ENCODE measurements at places on chromosomes 2 and 18. TPM values are rescaled to one million over a fixed set of nuclear protein-coding genes. Genes with fewer than 3 reads are reported as not detected.

- no peak for DNase-seq
- no peaks in the 10 kb centered on the region for H3K4me1 ChIP-seq
- H3K27me3 ChIP-seq = no peaks in the 10 kb centered on the region
- no peaks in the 10 kb centered on the region for H3K36me3 ChIP-seq
Observed at GRCh38 chr2:224145751-224146355, 106.8 kb upstream of the SERPINE2 start.

- H3K4me1 ChIP-seq = no peaks in the 10 kb centered on the region
- H3K36me3 ChIP-seq = no peaks in the 10 kb centered on the region
- peaks cover 5% of the 10 kb centered on the region for H3K27me3 ChIP-seq
Observed at GRCh38 chr2:239684996-239685395, 284.2 kb upstream of the HDAC4 start.

The PLCL1 gene
- 6.6 TPM for total RNA-seq

DNA sequence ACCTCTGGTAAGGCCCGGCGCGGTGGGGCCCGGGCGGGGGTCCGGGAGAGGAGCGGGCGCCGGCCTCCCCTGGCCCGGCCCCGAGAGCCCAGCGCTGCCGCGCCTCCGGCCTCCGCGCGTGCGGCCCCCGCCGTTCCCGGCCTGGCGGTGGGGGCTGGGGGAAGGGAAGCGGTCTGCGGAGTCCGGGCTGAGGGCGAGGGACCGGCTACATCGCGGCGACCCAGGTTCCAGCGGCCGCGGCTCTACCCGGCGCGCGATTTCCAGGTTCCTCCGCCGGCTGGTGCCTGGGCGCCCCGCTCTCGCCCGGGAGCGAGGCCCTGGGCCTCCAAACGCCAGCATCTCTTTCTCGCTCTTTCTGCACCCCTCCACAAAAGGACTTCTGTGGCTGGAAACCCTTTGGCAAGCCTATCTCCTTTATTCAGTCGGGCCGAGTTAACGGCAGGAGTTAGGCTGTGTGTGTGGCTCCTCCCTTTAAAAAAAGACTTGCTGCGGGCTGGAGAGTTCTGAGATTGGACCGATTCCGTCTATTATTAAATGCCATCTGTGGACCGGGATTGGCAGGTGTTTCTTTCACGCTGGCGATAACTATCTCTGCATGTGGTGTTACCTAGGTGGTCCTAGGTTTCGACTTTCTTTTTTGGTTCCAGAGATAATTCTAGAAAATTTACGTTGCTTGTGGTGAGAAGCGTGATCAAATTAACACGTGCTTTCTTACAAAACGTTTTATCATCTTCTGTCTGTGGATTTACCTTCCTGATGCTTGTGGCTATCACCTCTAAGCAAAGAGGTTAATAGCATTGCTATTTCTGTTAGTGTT is 592 bp downstream of the ME2 start:
- peak overlapping the region; percentile 84 for H3K4me3 ChIP-seq
- H3K36me3 ChIP-seq = no peaks in the 10 kb centered on the region
- H3K27ac ChIP-seq = peak overlapping the region; percentile 96
- no peaks in the 10 kb centered on the region for H3K4me1 ChIP-seq
- no peak for DNase-seq

- H3K27me3 ChIP-seq = no peaks in the 10 kb centered on the region
- H3K4me1 ChIP-seq = no peaks in the 10 kb centered on the region
- no peak for DNase-seq
- H3K4me3 ChIP-seq = no peak overlapping the region
- H3K36me3 ChIP-seq = no peaks in the 10 kb centered on the region
Observed at GRCh38 chr2:103873716-103874351, 980.1 kb upstream of the POU3F3 start.

The ASB18 gene
- not detected for total RNA-seq

GRCh38 chr2:70070542-70071268 is 16.6 kb upstream of the PCBP1 start:
- no peaks in the 10 kb centered on the region for H3K36me3 ChIP-seq
- DNase-seq = peak; percentile 64
- peak overlapping the region; percentile 80 for H3K27ac ChIP-seq
- H3K4me1 ChIP-seq = no peaks in the 10 kb centered on the region
- H3K27me3 ChIP-seq = no peaks in the 10 kb centered on the region

The KIAA2012 gene
- not detected for total RNA-seq

The PDIA6 gene
- total RNA-seq = 84.7 TPM

DNA sequence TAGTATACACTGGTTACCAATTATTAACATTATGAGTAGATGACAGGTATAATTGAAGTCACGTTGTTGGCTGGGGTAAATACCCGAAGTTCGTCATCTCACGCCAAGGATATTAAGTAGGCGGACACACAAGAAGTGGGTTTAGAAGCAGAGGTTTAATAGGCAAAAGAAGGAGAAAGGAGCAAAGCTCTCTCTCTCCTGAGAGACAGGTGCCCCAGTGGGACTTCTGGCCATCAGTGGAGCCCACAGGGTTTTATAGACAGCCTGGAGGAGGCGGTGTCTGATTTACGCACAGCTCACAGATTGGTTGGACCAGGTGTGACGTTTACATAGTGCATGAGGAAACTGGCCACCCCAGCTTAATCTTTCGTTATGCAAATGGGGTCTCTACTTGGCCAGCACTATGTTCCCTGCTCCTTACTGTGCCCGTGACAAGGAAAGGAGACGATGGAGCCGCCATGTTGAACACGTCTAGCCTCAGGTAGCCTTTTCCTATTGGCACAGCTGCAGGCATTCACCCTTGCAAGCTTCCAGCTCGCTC is 128.8 kb upstream of the KYNU start:
- H3K4me3 ChIP-seq = no peak overlapping the region
- no peak overlapping the region for H3K27ac ChIP-seq
- DNase-seq = no peak
- H3K36me3 ChIP-seq = no peaks in the 10 kb centered on the region

- no peak for DNase-seq
- no peaks in the 10 kb centered on the region for H3K27me3 ChIP-seq
- no peaks in the 10 kb centered on the region for H3K36me3 ChIP-seq
- H3K4me1 ChIP-seq = no peaks in the 10 kb centered on the region
- no peak overlapping the region for H3K4me3 ChIP-seq
Observed at GRCh38 chr2:30803281-30803680, 4.0 kb downstream of the CAPN13 start.

DNA sequence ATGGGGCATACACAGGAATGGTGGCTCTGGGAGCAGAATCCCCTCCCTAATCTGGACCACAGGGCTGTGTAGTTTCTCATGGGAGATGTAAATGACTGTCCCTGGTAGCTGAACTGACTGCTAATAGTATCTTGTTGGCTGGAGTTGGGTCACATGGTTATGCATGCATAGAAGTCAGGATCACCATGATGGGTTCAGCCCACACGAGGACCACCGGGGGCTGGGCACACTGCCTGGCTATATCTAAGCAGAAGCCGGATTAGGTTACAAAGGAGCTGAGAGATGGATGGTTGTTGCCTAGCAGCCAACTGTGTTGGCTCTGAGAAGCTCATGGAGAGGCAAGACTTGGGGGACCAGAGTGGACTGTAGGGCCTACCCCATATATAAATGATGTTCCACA is 6.7 kb upstream of the MAP3K2 start:
- no peak overlapping the region for H3K4me3 ChIP-seq
- H3K27ac ChIP-seq = no peak overlapping the region
- no peaks in the 10 kb centered on the region for H3K4me1 ChIP-seq
- no peaks in the 10 kb centered on the region for H3K27me3 ChIP-seq

GRCh38 chr2:238391042-238391689 is 35.6 kb upstream of the ASB1 start:
- DNase-seq = no peak
- H3K27ac ChIP-seq = no peak overlapping the region
- no peaks in the 10 kb centered on the region for H3K4me1 ChIP-seq
- no peaks in the 10 kb centered on the region for H3K27me3 ChIP-seq

DNA sequence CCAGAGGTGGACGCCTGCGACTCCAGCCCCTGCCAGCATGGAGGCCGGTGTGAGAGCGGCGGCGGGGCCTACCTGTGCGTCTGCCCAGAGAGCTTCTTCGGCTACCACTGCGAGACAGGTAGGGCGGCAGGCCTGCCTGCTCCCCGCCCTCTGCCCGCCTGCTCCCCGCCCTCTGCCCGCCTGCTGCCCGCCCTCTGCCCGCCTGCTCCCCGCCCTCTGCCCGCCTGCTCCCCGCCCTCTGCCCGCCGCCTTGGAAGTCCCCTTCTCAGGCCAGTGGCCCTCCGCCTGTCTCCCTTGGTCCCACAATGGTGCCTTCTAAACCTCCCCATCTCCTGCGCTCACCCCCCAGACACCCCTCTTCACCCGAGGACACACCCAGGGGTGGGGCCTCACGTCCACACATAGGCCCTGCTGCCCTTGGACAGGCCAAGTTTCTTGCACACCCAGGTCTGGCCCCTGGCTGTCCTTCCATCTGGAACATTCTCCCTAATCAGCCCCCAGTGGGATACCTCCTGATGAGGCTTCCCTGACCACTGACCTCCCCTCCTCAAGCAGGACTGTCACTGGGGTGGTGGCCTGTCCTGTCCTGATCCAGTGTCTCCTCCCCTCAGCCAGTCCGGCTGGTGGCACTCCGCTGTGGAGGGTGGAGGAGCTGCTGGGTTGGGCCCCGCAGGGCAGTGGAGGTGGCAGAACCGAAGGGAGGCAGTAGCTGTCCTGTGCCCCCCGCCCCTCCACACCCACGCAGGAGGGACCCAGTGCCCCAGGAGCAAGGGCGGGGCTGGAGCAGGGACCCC is 37.9 kb downstream of the MTERF4 start:
- H3K36me3 ChIP-seq = no peaks in the 10 kb centered on the region
- H3K4me1 ChIP-seq = peaks cover 8% of the 10 kb centered on the region
- no peak for DNase-seq
- no peak overlapping the region for H3K27ac ChIP-seq

- no peak overlapping the region for H3K27ac ChIP-seq
- H3K4me1 ChIP-seq = no peaks in the 10 kb centered on the region
- no peak for DNase-seq
- no peak overlapping the region for H3K4me3 ChIP-seq
- H3K36me3 ChIP-seq = no peaks in the 10 kb centered on the region
- no peaks in the 10 kb centered on the region for H3K27me3 ChIP-seq
Observed at GRCh38 chr2:110881908-110882307, 149.5 kb downstream of the ACOXL start.

DNA sequence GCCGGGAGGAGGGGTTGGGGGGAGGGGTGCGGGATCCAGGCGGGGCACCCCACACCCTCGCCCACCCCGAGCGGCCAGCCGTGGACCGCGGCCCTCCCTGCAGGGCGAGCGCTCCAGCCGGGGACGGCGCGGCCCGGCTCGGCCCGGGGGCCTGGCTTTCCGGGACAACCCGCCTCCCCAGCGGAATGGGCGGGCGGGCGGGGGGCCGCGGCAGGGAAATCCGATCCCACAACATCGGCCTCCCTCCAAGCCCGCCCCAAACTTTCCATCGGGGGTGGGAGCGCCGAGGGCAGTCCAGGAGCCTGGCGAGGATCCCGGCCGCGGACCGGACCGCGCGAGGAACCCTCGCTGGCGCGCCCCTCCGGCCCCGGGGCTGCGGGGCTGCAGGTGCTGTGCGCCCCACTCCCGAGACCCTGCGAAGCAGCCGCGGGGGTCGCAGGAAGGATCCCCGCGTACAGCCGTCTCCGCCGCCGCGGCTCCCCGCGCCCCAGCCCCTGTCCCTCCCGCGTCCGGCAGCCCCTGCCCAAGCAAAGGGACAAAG is 529 bp downstream of the SEMA4C start:
- H3K27me3 ChIP-seq = no peaks in the 10 kb centered on the region
- H3K4me3 ChIP-seq = peak overlapping the region; percentile 78
- peaks cover 21% of the 10 kb centered on the region for H3K4me1 ChIP-seq
- peak; percentile 89 for DNase-seq
- peak overlapping the region; percentile 94 for H3K27ac ChIP-seq

GRCh38 chr18:23283916-23284430 is 148.7 kb downstream of the CABLES1 start:
- no peak for DNase-seq
- peaks cover 15% of the 10 kb centered on the region for H3K4me1 ChIP-seq
- H3K36me3 ChIP-seq = no peaks in the 10 kb centered on the region
- H3K4me3 ChIP-seq = no peak overlapping the region
- no peaks in the 10 kb centered on the region for H3K27me3 ChIP-seq

DNA sequence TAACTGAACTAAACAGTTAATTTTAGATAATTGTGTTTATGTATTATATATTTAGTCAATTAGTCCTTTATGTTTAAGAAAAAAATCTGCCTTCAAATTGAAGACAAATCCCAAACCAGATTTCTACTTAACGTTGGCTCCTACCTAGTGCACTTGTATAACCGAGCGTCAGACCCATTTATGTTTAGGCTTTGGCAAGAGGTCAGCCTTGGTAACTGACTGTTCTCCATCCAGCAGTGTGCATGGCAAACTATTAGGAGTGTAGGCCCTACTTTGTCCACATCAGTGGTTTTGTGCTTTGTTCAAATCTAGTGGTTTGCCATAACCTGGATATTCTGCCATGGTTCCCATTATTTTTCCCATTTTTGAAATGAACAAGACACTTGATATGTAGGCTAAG is 114.8 kb downstream of the MIB1 start:
- H3K27me3 ChIP-seq = no peaks in the 10 kb centered on the region
- peaks cover 15% of the 10 kb centered on the region for H3K36me3 ChIP-seq
- H3K4me1 ChIP-seq = no peaks in the 10 kb centered on the region
- no peak overlapping the region for H3K27ac ChIP-seq
- no peak for DNase-seq

GRCh38 chr2:42939411-42940206 is 147.2 kb upstream of the HAAO start:
- H3K27ac ChIP-seq = peak overlapping the region; percentile 63
- H3K4me3 ChIP-seq = no peak overlapping the region
- no peak for DNase-seq
- no peaks in the 10 kb centered on the region for H3K27me3 ChIP-seq
- H3K36me3 ChIP-seq = no peaks in the 10 kb centered on the region

The ITGB6 gene
- 16.7 TPM for total RNA-seq

The HTRA2 gene
- 32.5 TPM for total RNA-seq

DNA sequence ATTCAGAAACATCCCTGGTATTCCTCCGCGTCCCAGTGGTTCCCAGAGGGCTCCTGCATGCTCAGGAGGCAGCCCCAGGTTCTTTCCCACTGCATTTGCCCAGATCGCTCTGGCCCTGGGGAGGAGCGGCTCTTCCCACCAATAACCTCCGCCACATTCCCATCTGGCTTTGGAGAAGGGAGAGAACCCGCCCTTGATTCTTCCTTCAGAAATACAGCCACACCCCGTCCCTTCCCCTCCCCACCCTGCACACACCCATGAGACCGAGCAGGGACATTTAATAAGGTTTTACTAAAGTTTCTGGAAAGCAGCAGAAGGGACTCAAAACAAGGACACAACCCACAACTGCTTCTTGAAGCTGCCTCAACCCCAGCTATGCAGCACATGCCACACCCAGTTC is 21.9 kb downstream of the ARID5A start:
- no peaks in the 10 kb centered on the region for H3K27me3 ChIP-seq
- no peak overlapping the region for H3K4me3 ChIP-seq
- no peaks in the 10 kb centered on the region for H3K36me3 ChIP-seq
- no peak overlapping the region for H3K27ac ChIP-seq
- DNase-seq = no peak
